DND-41 (cell line): ENCODE measurements at places on chromosomes 16 and 17.

- DNase-seq: no peak
These were observed 30.7 kb downstream of the DNAH2 start for GRCh38 chr17:7748076-7748775.

DNA sequence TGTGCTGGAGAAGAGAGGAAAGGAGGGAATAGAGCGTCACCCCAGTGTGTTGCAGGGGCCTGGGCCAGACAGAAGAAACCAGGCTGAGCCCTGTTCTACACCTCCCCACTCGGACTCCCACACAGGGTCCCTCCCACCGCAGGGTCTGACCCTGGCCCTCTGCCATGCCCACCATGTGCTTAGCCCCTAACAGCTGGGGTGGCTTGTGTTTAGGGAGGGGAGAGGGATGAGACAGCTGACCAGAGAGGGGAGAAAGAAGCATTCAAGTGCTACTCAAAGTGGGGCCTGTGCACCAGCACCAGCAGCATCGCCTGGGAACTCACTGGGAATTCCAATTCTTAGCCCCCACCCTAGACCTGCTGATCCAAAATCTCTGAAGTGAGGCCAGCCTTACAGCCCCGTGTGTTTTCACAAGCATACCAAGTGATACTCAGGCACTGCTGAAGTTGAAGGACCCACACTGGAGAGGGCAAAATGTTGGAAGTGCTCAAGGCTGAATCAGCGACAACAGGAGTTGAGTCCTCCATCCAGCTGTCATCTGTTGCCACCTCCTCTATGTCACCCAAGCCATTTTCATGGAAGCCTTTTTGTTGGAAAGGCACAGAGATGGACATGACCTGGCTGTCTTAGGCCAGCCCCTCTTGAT lies 47.0 kb downstream of the FZD2 start:
- DNase-seq: no peak

GRCh38 chr17:10069301-10069700 lies 129.1 kb downstream of the GAS7 start:
- DNase-seq: no peak

- DNase-seq: no peak
These were observed 31.7 kb downstream of the RPH3AL start for GRCh38 chr17:320809-321385.

- DNase-seq: no peak
These were observed at the start of gene MYH10 for GRCh38 chr17:8630227-8630801. Gene MYH10, minus strand, starts transcription at chr17:8630725. Its CDS starts 7,479 bp downstream, at chr17:8623246.
